ENCODE measurements at places on chromosomes 5 and 9.

DNA sequence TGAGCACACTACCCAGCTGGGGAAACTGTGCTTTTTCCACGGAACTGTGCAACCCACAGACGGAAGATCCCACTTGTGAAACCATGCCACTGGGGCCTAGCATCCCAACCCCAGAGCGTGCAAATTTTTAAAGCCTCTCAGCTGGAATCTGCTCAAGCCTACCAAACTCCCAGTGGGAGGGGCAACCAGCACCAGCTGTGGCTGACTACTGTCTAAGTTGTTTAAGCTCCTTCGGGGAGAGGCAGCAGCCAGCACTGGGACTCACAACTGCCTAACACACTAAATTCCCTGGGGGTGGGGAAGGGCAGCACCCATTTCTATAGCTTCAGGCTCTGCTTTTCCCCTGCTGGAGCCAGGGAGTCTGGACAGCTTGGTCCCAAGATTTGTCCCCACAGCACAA is 287.6 kb upstream of the MSX2 start:
- DNase-seq, result peak; percentile 63

- no peak for DNase-seq
Observed at GRCh38 chr5:180736536-180736935, 3.3 kb downstream of the OR2Y1 start.

DNA sequence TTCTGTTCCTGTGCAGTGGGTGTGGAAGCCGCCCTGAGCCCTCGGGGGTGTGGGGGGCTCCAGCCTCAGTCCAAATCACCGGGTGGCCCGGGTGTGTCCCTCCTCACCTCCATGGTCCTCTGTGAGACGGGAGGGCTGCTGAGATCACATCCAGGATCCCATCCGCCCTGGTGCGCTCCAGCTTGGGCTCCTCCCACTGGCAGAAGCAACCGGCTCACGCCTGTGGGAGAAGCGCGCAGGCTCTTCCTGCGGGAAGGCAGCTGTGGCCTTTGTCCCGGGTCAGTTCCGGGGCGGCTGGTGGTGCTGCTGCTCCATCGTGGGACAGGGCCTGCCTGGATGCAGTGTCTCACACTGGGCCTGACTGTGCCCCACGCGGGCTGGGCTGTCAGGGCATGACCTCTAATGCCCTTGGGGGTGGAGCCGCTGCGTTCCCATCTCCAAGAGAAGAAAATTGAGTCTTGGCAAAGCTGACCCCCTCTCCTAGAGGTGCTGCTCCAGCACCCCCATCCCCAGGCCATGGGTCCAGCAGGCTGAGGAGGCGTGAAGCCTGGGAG is 18.5 kb downstream of the OLFM1 start:
- DNase-seq, result no peak

- DNase-seq, result peak; percentile 66
Observed at GRCh38 chr9:1871626-1872419, 143.3 kb upstream of the SMARCA2 start.
